ENCODE measurements at places on chromosomes 3 and 15.

GRCh38 chr15:61130950-61131942 lies 97.9 kb downstream of the RORA start:
- DNase-seq = no peak

DNA sequence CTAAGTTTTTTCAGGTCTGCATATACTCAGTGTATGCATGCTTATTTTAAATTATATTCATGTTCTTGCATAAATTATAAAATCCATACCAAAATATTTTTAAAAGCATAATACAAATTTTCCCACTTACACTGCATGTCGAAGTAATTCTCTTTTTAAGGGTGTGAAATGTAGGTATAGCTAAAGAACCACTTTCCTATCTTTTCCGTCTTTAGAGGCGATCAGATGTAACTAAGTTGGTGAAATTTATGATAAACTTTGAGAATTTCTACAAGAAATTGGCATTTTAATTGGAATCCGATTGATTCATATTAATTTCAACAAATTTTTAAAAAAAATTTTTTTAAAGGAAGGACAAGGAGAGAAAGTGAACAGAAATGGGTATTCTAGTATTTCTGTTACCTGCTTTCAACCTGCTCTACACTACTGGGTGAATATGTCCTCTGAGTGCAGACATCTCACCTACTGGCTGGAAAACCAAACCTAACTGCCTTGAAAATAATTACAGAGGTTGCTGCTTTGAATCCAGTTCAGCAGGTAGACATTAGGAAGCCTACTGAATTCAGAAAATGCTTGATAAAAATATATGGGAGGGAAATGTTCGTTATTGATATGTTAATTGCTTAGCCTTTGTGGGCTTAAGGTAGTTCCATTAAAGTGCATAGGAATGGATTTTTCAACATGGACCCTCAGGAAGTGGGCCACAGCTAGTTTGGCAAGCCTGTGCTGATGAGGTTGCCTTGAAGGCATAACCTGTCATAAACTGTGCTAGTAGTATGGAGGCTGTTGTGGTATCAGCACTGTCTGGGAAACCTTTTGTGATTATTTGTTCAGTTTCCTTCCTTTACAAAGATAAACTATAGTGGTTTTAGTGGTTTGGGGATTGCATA lies 5.1 kb downstream of the TRIM71 start:
- no peak for DNase-seq

DNA sequence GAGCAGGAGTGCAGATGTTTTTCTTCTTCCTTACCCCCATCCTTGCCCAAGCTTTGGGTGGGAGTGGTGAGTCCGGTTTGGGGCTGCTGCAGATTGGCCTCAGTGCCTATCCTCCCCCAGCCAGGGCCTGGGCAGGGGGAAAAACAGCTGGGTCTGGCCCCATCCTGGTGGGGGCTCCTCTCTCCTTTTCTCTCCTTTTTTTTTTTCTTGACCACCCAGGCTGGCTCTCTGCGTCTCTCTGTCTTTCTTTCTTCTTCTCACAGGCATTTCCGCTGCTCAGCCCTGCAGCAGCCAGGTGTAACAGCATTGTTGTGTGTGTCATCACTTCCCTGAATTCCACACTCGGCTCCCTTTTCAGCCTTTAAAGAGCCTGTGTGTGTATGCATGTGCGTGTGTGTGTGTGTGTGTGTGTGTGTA lies 2.0 kb downstream of the FOXL2NB start:
- DNase-seq = no peak

DNA sequence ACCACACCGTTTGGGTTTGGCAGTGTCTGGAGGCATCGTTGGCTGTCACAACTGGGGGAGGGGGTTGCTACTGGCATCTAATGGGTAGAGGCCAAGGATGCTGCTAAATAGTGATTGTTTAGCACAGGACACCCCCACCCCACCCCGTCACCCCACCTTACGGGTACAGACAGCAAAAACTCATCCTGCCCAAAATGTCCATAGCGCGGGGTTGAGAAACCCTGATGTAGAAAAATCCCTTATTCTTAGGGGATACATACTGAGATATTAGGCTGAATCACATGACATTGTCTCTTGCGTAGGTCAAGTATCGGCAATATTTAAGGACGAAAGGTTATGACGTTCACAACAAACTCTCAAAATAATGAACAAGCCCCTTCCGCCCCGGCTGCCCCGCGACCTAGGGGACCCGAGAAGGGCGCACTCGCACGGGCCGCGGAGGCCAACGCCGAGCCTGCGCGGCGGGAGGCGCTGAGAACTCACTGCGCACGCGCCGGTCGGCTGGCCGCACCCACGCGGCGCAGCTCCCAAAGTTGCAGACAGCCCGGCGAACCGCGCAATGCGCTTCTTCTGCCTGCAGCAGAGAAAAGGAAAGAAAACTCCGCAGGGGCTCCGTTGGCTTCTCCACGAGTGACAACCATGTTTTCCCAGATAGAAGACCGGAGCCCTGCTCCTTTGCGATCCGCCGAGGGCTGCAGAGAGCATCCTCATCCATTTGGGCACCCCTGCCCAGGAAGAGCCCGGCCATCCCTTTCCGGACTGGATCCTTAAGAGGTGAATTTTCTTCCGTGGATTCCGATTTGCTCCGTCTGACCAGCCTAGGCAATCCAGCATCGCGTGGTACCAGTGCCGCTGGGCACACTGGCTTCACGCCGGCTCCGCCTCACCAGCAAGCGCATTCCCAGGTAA lies 136.8 kb upstream of the CCDC54 start:
- peak; percentile 69 for DNase-seq

GRCh38 chr3:38763569-38763968 lies 52.4 kb downstream of the SCN10A start:
- DNase-seq = no peak

DNA sequence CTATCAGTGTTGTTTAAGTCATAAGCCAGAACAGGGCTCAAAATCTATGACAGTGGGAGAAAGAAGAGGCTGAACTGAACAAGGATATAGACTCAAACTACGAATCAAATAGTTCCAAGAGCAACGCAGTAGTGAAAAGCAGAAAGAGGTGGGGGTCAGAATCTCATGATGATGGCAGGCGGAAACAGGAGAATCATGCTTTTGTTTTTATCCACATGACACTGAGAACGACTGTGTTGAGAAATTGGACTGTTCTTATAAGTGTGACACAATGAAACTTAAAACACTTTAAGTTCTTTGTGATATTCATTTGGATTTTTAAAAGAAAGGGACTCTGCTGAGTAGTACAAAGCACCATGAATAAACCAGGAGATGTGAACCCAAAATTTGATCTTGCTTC lies 309.4 kb downstream of the ULK4 start:
- DNase-seq = no peak

GRCh38 chr3:188528396-188528795 lies 374.4 kb downstream of the LPP start:
- no peak for DNase-seq

DNA sequence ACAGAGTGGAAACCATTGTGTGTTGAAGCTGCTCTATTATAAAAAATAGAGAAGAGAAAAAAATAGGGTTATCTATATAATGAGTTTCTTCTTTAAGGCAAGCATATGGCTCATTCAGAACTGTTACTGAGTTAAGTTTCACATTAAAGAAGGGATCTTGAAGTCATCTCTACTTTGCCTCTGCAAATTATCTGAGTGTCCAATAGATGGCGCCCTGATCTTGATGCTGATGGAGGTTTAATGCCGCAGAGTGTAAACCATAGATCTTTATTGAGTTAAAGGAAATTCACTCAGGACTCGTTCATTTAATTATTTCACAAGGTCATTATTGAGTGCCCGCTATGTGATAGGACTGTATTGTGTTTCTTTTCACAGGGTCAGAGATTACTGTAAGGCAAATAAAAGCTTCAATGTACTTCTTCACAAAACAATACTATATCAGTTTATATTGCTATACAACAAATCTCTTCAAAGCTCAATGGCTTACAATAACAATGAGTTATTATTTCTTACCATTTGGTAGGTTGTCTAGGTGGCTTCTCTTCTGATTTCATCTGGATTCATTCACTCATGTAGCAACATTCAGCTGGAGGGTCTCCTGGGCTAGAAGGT lies 171.4 kb downstream of the NSUN3 start:
- no peak for DNase-seq

DNA sequence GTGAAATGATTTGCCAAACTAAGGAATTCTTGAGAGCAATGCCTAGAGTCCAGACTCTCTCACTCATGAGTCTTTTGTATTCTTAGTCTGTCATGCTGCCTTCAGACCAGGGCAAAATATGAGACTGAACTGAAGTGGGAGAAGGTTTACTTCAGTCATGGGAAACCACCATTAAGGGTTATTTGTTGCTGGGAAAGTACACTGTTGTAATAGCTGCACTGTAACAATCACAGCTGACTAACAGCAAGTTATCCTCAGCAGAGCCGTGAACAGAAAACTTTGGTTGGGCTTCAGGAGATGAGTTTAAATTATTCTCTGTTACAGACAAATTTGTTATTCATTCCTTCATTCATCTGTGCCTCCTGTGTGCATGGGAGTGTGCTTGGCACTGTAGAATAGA lies 258.5 kb downstream of the ROBO2 start:
- no peak for DNase-seq

GRCh38 chr3:134315286-134316106 lies 58.8 kb downstream of the AMOTL2 start:
- DNase-seq = no peak

DNA sequence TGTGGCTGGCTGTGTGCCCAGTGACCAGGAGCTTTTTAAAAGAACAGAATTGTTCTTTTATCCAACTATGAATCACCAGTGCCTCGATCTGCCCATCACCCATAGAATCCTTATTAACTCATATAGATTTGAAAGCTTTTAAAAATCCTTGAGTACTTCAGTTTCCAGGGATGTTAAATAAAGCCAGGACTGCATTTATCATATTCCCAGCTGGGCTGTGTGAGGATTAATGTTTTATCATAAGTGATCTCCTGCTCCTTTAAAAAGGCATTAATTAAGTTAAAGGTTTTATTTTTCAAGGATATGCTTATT lies 234.0 kb downstream of the MYRIP start:
- DNase-seq = no peak

DNA sequence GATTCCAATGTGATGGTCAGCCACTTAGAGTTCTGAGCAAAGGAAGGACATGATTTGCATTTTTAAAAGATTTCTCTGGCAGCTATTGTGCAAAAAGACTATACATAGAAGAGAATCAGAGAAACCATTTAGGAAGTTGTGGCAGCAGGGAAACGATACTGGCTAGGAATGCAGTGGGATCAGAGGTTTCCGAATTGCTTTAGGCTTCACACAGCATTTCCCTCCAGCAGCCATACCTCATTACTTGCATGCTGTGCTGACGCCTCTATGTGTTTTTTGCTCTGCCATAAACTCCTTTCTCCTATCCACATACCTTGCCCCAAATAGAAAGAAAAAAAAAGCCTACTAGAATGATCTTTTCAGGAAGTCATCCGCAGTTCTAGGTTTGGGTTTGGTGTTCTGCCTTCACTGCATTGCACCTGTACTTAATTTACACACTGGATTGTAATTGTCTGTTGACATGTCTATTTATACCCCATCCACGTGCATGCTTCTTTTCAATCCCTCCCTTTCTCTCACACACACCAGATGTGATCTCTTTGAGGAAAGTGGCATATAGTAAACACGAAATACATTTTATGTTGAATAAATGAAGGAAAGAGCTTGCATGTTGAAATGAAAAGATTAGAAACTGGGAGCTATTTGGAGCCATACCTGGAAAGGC lies 860.3 kb upstream of the SEMA6D start:
- DNase-seq = no peak

GRCh38 chr3:174413062-174413912 lies 445.8 kb upstream of the NAALADL2 start:
- no peak for DNase-seq

DNA sequence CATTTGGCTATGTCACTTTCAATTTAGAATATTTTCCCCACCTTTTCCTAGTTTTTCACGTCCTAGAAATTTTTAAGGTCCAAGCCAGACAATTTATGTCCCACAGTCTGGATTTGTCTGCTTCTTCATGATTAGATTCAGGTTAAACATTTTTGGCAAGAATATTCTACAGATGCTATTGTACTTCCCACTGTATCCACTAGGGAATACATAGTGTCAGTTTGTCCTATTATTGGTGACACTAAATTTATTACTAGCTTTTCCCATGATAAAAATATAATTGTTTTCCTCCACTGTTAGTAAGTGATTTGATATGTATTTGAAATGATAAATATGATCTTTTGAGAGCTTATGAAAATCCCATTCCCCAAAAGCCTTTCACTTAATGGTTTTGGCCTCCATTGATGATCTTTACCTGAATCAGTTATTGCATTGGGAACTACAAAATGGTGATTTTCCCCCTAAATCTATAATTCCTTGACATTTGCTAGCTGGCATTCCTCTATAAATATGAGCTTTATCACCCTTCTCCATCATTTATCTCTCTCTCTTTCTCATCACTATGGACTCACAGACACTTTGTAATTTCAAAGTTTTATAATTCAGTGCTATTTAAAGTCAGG lies 8.3 kb downstream of the ARL14 start:
- no peak for DNase-seq

GRCh38 chr3:118755253-118755801 lies 279.3 kb downstream of the IGSF11 start:
- DNase-seq = no peak

DNA sequence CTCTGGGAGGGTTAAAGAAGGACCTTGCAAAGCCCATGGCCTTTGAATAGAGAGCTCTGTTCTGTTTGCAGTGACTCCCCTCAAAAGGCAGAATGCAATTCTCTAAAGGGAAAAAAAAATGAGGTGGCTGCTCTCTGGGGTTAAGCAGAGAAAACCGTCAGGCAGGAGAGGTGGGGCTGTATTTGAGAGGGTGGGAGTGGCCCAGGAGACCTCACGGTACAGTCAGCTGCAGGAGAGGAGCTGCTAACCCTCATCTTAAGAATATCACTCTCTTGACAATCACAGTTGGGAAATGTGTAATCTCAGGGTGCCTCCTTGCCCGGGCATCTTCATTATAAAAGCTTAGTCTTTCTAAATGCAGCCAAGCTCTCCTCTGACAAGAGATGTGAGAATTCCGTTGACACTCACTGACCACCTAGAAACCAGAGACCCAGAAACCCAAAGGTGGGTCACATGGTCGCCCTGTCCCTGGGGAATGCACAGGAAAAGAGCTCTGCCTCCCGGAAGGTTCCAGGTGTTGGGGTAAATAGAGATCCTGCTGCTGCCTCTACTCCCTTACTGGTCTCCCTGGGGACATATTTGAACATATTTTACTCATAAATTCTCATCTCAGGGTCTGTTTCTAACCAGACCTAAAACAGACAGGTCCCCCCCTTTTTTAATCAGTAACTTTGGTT lies 159.1 kb upstream of the CTDSPL start:
- no peak for DNase-seq

DNA sequence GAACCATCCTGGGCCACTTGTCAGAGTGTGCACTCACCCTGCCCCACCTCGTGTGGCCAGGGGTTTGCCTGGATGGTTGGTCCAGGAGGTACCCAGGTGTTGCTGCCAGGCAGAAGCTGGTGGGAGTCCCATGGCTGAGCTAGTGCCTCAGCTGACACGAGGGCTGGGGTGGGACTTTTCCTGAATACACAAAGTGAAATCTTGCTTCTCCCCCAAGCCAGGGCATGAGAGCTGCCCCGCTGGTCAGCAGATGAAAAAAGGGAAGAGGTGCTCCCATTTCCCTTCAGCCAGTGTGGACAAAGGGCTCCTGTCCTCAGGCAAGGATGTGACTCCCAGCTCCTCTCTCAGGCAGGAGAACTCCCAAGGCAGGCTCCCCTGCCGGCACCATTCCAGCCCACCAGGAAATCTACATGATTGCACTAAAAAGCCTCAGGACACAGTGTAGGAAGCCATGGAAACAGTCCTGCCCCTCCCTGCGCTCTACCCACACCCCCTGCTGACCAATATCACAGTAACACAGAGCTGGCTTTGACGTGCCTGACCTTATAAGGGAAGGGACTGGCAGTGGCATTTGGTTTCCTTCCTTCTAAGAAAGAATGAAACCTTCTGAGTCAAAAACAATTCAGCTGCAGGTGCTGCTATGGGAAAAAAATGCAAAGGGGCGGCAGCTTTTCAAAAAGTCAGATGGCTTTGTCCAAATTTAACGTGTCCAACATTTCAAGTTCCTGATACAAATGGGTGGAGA lies 33.9 kb downstream of the MYO5C start:
- peak; percentile 8 for DNase-seq
